ENCODE measurements at places on chromosomes 5 and 9.

DNA sequence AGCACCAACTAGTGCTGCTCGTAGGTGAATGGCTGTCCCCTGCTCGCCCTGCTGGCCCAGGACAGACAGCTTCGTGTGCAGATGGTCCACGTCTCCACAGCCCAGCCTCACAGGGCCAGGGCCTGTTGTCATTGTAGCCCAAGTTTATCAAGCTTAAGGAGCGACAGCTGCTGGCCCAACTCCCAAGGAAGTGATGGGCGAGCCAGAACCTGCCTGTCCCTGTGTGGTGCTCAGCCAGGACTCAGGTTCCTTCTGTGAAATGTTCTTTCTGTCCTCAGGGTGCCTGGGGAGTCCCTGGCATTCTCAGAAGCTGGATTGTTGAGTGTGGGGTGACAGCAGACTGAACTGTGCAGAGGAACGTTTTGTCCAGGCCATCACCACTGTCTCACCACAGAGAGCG, 16.4 kb downstream of the TRIP13 start:
- DNase-seq = no peak

DNA sequence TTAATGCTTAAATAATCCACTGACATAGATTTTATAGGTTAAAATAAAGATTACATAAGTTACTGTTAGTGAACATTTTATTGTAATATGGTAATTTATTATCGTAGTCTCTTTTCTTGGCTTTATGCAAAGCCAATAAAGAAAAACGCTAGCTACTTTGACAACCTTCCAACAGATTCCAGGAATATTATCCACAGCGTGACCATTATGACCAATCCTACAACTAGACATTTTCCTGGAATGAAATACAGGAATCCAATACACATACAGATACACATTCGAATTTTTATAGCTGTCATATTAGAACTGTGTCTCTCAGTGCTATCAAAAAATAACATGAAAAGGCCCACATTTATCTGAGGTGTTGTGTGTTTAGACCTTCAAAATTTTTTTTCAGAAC, 13.1 kb downstream of the RPS23 start:
- DNase-seq = no peak

DNA sequence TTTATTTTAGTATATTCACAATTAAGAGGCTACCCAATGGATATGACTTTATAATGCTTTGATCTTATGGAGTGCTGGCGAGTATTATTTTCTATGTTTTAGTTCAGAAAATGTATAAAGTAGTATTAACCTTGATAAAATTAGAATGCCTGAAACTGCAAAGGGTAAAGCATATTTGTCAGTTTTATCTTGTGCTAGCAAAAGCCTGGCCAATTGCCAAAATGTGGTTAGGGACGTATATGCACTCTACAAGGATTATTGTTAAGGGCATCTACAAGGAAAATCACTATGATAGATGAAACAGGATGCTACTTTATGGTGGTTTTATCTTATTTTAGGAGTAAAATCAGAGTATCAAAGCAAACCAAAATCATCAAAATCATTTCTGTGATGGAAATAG, 281.7 kb downstream of the CCDC171 start:
- no peak for DNase-seq

DNA sequence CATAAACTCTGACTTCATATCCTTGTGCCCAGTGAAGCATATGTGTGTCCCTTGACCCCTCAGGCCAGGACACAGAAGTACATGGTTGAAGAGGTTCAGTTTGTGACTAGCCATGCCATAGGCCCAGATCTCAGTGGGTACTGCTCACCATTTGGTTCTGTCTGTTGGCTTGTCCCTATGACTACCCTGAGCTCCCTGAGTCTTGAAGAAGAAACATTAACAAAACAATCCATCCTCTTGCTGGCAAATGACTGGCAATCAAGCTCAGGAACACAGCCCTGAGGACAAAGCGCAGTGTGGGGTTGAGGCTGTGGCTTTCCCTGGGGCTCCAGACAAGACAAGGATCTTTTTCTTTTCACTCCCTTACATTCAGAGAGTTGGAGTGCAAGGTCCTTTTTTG, 46.3 kb downstream of the TNFAIP8 start:
- no peak for DNase-seq

DNA sequence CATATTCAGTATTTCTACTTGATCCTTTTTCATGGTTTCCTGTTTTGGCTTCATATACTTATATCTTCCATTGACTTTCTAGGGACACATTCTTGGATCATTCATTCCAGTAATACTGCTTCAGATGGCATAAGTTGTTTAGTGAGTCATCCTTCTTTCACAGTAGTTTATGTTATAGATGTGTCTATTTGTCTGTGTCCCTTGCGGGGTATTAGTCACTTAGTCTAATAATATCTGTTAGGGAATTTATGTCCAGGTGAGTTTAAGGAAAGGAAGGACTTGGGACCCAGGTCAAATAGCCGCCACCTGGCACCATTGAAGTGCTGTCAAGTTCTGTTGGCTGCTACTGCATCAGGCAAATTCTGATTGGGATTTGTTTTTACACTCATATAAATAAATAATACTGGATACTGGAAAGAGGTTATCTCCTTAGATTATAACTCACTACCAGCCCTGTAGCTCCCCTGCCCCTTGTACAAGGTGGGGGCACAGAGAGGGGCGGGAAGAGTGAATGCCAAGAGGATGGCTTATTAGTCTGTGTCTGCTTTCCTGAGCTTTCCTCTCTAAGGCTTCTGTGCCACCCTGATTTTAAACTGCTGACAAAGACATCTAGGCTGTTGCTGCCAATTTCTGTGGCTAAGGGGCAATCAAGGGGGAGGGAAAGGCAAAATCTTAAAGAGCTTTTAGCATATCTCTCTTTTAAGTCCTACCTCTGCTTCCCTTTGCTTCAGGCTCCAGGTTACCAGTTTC, 64.9 kb downstream of the CDC42SE2 start:
- DNase-seq = no peak

GRCh38 chr5:144659634-144660227, 489.1 kb downstream of the KCTD16 start:
- no peak for DNase-seq

DNA sequence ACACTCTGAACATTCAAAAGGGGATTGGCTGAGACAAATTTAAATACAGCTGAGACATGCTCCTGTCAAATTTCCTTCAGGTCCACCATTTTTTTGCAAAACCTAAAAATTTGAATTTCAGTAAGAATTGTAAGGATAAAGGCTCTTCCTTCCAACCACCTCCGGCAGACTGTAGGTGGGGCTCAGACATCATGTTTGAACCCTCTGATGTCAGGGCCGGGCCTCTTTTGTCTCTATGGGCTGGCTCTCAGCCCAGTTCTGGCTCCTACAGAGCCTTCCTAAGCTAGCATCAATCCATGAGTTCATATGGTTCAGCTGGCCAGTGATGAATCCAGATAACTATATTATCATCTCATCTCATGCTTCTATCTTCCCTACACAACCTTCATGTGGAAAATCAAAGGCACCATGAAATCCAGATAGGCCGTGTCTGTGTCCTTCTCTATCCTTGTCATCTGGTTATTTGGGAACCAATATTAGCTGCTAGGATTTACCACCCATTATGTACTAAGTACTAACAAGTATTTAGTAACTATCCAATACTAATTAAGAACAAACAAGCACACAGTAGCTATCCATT, 44.2 kb downstream of the NIPSNAP3B start:
- DNase-seq = no peak

DNA sequence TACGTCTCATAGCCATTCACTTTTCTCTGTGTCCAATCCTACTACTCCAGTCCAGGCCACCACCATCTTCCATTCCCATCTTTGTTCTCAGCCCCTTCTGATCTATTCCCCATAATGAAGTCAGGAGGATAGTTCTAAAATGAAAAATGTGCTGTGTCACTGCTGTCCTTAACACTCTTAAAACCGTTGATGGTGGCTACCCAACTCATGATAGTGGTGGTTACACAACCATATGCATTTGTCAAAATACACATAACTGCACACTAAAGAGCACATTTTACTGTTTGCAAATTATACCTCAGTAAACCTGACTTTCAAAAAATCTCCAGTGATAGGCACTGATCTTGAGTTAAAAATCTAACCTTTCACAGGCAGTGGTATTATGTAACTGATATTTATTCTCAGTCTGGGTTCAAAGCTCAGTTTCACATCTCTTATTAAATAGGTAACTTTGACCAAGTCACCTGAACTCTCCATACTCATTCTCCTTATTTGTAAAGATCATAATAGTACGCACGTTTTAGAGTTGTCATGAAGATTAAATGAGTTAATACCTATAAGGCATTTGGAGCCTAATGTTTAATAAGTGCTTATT, 24.6 kb upstream of the ADRB2 start:
- DNase-seq = no peak

DNA sequence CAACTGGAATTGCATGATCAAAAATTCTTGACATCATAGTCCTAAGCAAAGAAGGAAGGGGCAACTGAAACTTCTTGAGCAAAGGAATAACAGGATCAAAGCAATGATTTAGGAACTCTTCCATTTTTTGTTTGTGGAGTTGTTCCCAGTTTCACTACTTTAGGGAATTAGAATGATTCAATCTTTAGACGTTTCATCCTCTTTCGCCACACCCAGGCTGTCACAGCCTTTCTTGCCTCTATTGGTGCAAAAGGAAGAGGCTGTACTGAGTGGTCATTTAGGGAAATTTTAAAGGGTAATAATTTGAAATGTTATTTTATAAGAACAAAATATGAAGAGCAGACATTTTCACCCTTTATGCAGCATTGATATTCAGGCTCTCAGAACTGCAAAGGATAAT, 1026.0 kb upstream of the ARRDC3 start:
- DNase-seq = no peak
